ENCODE measurements at places on chromosomes 6 and 20.

DNA sequence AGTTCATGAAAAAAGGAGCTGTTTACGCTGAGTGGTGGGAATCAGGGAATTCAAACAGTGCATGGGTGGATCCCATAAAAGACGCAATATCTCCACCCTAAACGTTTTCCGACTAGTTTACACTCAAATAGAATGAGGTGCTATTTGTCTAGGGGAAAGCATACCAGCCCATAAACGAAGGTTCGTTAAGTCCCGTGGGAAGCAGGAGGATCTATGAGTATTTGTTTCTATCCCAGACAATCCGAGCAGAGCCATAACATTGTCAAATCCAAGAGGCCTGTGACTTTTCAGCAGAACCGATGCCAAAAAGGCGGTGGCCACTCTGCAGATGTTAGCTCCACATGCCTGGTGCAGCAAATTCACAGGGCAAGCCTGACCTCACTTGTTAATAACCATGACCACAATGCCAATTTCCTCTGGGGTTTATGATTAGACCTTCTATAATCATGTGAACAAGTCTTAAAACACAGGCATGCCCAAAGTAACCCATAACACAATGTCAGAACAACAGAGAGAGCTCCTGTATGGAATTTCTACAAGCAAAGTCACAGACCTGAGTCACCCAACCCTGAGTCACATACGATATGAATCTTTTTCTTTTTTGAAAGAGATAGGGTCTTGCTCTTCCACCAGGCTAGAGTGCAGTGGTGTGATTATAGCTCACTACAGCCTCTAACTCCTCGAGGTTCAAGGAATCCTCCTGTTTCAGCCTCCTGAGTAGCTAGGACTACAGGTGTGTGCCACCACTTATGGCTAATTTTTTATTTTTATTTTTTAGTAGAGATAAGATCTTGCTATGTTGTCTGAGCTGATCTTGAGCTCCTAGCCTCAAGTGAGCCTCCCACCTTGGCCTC is 123.3 kb downstream of the KIF13A start:
- no peak for DNase-seq

DNA sequence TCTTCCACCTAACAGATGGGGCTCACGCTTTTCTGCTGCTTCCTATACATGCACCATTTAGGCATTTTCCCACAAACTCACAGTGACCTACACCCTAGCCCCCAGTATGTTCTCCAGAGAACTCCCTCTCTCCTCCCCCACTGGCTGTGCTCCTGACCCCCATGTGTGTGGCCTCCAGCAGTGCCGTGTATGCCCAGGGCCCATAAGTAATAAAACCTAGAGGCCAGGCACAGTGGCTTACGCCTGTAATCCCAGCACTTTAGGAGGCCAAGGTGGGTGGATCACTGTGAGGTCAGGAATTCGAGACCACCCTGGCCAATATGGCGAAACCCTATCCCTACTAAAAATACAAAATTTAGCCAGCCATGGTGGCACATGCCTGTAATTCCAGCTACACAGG is 54.7 kb upstream of the NXT1 start:
- no peak for DNase-seq

GRCh38 chr6:120357447-120357846 is 976.8 kb downstream of the TBC1D32 start:
- no peak for DNase-seq

GRCh38 chr20:19074356-19074755 is 138.1 kb upstream of the SLC24A3 start:
- DNase-seq: no peak

DNA sequence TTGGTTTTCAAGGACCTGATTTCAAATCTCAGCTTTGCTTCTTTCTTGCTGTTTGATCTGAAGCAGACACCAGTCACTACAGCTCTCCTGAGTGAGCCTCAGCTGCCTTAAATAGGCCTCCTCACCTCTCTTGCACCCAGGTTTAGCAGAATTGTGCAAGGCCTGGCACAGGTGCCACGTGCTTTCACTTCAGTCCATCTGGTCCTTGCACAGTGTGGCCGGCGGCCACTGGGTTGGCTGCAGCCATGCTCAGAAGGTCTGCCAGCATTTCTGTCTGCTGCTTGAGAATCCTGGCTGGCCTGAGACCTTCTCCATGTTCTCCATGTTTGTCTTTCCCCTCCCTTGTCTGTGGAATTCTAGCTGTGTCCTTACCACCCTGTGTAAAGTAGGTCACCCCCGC is 14.5 kb upstream of the DAAM2 start:
- DNase-seq: no peak

DNA sequence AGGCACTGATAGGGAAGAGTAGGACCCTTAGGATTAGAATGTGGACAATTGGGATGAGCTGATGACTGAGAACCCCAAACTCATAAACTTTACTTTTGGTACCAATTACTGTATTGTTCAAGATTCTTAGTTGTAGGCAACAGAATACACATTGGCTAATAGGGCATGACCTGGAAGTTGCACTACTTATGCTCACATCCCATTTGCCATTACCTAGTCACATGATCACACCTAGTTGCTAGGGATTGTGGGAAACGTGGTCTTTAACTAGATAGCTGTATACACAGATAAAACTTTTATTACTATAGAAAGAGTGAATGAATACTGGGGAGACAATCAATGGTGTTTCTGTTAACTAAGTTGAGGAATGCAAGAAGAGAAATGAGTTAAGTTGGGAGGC is 113.4 kb upstream of the AKIRIN2 start:
- no peak for DNase-seq

GRCh38 chr20:21708738-21709534 is 3.5 kb downstream of the PAX1 start:
- no peak for DNase-seq

DNA sequence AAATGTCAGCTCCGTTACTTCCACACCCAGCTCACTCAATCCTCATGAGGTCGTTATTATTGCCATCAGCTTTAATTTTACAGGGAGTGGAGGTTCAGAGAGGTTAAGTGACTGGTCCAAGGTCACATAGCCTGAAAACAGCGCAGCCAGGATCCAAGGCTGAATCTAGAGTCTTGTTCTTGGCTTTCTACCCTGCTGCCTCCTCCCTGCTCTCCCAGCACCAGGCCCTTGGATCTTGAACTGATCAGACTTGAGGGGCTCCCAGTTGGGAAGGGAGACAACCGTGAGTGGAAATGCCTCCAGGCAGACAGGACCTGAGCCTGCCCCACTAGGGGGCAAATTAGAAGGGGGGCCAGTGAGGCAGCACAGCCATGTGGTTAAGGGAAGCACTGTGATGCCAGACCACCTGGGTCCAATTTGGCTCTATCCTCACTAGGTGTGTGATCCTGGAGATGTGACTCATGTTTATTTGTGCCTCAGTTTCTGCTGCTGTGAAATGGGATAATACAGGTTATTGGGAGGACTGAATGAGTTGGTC is 135.6 kb upstream of the PTPN1 start:
- DNase-seq: no peak

DNA sequence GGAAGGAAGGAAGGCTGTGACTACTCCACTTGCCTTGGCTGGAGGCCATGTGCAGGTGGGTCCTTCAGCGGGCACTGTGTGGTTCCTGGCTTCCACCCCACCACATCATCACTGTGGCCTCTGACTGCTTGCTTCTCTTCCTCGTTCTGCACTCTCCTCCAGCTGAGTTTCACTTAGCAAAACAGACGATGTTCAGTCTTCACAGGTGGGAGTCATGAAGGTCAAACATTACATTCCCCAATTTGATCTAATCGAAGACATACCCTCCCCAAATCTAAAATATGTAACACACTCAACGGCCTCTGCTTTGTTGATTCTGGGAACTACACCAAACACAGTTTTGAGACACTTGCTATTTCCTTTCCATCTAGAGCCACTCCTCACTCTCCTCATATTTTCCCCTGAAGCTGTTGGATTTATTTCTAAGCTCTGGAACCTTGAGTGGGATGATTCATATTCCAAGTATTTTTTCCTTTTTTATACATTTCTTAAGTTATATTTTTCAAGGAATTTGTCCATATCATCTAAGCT is 132.5 kb upstream of the FOXA2 start:
- DNase-seq: no peak

- DNase-seq: no peak
Measured at GRCh38 chr6:110329348-110329713, 28.8 kb downstream of the METTL24 start.

- no peak for DNase-seq
Measured at GRCh38 chr20:43844778-43845614, 69.7 kb upstream of the TOX2 start.

GRCh38 chr6:47133230-47134000 is 91.3 kb upstream of the ADGRF1 start:
- DNase-seq: no peak

GRCh38 chr20:33407251-33407650 is 5.9 kb upstream of the CDK5RAP1 start:
- no peak for DNase-seq

GRCh38 chr6:31114970-31115849 is 610 bp downstream of the PSORS1C1 start:
- no peak for DNase-seq

- DNase-seq: no peak
Measured at GRCh38 chr20:8855315-8855714, 213.6 kb upstream of the PLCB4 start.

DNA sequence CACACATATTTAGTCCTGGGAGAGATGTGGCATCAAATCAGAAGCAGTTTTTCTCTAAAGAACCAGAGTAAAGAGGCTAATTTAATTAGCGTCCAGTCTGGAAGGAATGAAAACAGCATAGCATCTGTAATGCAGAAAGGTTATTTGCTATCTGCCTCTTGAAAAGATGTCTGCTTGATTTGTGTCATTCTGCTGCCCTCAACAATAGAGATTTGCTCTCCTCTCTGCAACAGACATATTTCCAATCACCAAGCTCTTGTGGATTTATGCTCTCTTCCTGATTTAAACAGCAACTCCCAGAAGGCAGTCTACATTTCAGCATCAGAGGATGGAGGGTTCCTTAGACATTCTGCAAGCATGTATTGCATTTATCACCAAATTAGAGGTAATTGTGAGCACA is 53.5 kb upstream of the AKAP12 start:
- no peak for DNase-seq

Measured in T-helper 2 cell (primary cell).